Large intestine (tissue), 12 donors: ENCODE measurements at places on chromosomes 11 and 22. TPM values are rescaled to one million over a fixed set of nuclear protein-coding genes. Genes with fewer than 3 reads are reported as not detected.

The IL17REL gene
- polyA plus RNA-seq: 0.31 TPM

The POU2AF2 gene
- polyA plus RNA-seq: 0.49 TPM

The MRPL40 gene
- 30.8 TPM for polyA plus RNA-seq

The RASL10A gene
- polyA plus RNA-seq: 1.0 TPM

The ELF5 gene
- not detected for polyA plus RNA-seq

The INS gene
- polyA plus RNA-seq: 0.39 TPM

The HTR3B gene
- 0.34 TPM for polyA plus RNA-seq

The SPCS2 gene
- polyA plus RNA-seq: 203 TPM

The UBQLNL gene
- 0.70 TPM for polyA plus RNA-seq

The KRTAP5-2 gene
- 0.42 TPM for polyA plus RNA-seq

The USP2 gene
- 4.2 TPM for polyA plus RNA-seq

The TNKS1BP1 gene
- 103 TPM for polyA plus RNA-seq

The MMP3 gene
- polyA plus RNA-seq: 0.19 TPM

The OR4D5 gene
- not detected for polyA plus RNA-seq

The TTLL8 gene
- not detected for polyA plus RNA-seq

The MAPK12 gene
- 7.6 TPM for polyA plus RNA-seq

The CLDN5 gene
- polyA plus RNA-seq: 12.4 TPM

The ARHGAP8 gene
- 16.2 TPM for polyA plus RNA-seq

The DEUP1 gene
- polyA plus RNA-seq: 0.43 TPM

The SYT13 gene
- polyA plus RNA-seq: 25.5 TPM

The MS4A14 gene
- 1.6 TPM for polyA plus RNA-seq

The NCF4 gene
- 9.2 TPM for polyA plus RNA-seq

The CASP4 gene
- polyA plus RNA-seq: 89.7 TPM

The JRKL gene
- polyA plus RNA-seq: 18.5 TPM

The DEFB131B gene
- polyA plus RNA-seq: not detected

The SOX10 gene
- polyA plus RNA-seq: 8.8 TPM

The TMEM126A gene
- polyA plus RNA-seq: 48.6 TPM

The HOATZ gene
- polyA plus RNA-seq: 0.01 TPM

The FAM83F gene
- polyA plus RNA-seq: 10.7 TPM

The FGF4 gene
- 0.03 TPM for polyA plus RNA-seq

The OR5A1 gene
- under 0.01 TPM for polyA plus RNA-seq

The MAP6 gene
- 20.1 TPM for polyA plus RNA-seq

The CYTH4 gene
- 4.3 TPM for polyA plus RNA-seq
